ENCODE measurements at places on chromosomes 2 and 18.

DNA sequence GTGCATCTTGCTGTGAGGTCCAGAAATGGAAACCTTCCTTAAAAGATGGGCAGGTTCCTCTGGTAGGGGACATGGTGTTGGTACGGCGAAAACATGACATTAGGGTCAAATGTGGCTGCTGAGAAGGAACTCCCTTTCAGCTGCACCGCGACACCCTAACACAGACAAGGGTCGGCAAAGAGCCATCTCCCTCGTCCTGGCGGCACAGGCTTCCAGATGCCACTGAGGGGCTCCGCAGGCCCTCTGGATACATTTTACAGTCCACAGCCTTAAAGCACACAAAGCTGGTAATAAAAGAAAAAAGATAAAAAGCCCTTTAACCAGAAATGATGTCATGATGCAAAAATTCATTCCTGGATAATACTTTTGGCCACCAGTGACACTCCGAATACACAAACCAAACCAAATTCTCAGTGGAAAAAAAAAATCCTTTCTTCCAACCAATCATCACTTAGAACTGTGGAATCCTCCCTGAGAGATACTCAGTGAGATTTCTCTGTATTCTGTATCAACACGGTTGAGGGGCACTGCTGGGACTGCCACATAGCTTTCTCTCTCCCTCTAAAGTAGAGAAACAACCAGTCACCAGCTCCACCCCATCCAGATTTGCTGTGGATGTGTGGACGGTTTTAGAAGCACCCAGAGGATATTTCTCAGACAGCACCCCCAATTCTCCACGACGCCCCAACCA is 174.8 kb downstream of the HDAC4 start:
- DNase-seq = peak; percentile 91

GRCh38 chr18:24656050-24656449 is 195.6 kb downstream of the HRH4 start:
- no peak for DNase-seq

DNA sequence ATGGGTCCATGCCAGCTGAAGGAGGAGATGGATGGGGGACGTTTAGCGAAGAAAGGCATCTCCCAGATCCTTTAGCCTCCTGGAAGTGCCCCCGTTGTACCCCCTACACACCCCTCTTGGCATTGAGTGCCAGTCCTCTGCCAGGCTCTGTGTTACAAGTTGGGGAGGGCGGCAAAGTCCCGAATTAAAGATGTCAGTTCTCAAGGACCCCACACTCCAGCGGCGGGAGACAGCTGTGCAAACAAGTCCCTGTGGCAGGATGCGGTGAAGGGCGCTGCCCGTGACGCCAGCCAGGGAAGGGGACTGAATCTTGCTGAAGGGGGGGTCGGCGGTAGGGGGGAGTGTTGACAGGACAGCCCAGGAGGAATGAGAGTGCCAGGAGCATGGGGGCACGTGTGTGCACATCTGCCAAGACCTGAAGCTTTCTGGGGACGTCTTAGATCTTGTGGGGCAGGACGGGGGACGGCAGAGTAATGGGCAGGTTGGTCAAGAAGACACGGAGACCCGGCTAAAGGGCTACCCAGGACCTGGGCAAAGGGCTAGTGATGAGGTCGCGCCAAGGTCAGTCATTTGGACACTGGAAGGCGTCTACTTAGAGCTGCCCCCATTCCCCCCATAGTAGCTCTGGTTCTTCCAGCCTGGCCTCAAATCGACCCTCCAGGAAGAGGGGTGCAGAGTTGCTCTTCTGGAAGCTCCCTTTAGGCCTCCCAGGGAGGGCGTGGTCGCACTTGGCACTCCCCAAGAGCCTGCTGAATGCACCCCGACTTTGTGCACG is 2.8 kb upstream of the CTDSP1 start:
- peak; percentile 56 for DNase-seq

GRCh38 chr2:24515335-24515734 is 24.3 kb downstream of the NCOA1 start:
- DNase-seq = no peak

DNA sequence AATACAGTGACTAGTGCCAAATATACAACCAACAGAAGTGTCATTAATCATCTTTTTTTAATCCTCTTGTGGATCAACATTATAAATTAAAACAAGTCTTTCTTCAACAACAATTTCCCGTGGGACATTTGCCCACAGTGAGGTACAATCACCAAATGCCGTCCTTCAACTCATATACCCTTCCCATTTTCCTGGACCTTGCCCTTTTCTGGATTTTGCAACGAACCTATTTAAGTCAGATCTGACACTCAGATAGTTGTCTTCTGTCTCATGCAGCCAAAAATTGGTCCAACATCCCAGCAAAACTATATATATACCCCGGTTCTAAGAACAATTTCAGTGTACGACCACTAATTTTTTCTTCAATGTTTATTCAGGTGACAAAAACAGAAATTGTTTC is 324.0 kb downstream of the DSEL start:
- DNase-seq = no peak

DNA sequence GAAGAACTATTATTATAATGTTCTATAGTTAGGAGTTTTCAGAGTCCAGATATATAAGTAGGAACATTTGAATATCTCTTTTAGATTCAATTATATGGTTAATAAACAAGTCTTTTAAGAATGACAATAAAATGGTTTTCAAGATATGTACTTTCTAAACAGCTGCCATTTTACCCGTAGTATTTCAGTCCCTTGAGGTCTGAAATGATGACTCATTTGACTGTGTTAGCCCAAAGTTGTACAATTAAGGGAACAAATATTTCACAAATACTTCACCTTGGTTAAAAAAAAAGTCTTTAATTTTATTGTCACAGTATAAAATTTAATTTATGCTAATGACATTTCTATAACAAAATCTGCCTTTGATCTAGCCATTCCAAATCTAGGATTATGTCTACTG is 91.6 kb upstream of the TANK start:
- DNase-seq = peak; percentile 29

GRCh38 chr2:198698230-198698629 is 759.5 kb downstream of the SATB2 start:
- DNase-seq = no peak

GRCh38 chr2:14633461-14634181 is 1.1 kb downstream of the LRATD1 start:
- no peak for DNase-seq

- DNase-seq = no peak
Observed at GRCh38 chr2:239532859-239533258, 132.0 kb upstream of the HDAC4 start.

- no peak for DNase-seq
Observed at GRCh38 chr2:223196331-223196730, 144.3 kb downstream of the KCNE4 start.

DNA sequence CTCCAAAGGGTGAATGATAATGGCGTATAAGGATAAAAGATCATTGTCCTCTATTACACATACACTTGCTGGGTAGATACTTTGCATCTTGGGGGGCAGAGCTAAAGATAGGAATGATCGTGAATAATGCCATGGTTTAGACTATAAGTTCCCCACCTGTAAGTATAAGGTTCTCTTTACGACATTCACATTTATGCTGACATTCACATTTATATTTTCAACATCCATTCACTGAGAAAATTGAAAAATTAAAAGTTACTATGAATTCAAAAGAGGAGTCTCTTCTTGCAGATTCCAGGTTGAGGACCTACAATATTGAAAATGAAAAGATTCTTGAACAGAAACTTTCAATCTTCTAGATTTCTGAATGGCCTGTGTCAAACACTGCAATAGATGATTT is 2.1 kb upstream of the SPC25 start:
- DNase-seq = no peak

DNA sequence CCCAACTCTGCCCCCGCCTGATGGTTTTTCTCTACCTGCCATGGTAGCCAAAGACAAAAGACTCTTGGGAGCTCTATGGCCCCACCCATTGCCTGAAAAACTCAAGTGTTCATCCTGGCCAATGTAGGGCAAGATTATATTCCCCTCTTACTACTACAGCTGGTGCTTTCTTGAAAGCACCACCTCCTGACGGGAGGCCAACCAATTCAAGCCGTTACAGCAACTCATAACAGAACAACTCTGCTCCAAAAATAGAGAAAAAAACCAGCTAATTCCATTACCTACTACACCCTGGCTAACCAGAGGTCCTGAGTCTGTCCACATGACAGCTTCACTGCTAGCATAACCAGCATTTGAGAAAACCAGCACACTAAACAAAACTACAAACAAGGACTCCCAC is 127.5 kb upstream of the GAREM1 start:
- DNase-seq = no peak

DNA sequence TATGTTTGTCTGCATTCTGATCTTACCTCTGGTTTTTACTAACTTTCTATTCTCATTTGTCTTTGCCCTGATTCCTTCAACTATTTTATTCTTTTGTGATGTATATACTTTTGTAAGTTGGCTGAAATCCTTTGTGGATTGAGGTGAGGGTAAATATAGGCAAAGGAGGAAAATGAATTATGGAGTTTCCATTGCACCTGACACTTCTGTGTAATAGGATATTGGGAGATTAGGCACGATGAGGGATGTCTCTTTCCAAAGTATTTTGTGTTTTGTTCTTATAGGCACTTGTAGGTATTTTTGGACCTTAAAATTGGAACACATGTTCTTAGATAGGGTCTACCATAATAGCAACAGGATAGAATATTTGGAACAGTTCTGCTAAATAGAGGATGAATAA is 76.4 kb downstream of the HRH4 start:
- DNase-seq = no peak

GRCh38 chr2:27485496-27485895 is 4.0 kb downstream of the IFT172 start:
- no peak for DNase-seq

DNA sequence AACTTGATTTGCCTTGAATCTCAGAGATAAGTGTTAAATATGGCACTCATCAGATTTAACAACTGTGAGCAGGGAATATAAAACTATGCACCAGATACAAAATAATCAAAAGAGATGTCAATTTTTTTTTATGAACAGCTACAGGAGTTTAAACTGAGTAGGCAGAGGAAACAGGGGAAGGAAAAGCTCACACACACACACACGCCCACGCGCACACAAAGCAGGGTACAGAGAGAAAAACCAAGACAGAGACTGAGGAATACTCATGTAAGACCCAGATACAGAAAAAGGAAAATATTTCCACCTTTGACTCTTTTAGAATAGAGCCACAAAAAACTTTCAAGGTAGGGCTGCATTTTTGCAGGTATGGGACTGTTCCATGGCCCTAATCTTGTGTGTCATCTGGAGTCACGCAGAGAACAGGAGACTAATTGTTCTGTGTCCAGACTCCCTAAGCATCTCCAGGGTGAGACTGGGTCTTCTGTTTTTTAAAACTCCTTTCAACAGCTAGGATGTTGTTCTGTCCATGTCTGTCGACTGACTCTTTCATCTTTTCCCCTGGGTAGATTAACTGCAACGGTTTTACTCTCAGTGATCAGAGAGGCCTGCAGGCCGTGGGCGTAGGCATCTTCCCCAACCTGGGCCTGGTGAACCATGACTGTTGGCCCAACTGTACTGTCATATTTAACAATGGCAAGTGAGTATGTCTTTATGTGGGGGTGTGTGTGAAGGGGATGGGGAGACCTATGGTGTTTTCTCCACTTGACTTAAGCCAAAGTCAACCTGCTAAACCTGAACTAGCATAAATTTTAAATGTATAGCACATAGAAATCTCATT is 23.0 kb downstream of the SMYD1 start:
- no peak for DNase-seq

DNA sequence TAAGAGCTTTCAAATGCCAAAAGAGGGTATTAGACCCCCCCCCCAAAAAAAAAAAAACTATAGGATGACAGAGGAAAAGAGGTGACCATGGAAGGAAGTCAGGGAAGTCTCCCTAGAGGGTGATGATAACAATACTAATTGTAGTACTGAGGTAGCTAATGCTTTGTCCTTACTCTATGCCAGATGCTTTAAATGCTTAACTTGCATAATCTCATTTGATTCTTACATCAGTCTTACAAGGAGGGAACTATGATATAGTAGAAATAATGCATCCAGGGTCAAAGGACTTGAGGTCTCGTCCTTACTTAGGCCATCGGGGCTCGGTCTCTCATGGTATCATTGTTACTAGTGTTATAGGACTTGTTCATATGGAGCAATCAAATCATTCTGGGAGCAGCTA is 9.1 kb downstream of the IDH1 start:
- no peak for DNase-seq

DNA sequence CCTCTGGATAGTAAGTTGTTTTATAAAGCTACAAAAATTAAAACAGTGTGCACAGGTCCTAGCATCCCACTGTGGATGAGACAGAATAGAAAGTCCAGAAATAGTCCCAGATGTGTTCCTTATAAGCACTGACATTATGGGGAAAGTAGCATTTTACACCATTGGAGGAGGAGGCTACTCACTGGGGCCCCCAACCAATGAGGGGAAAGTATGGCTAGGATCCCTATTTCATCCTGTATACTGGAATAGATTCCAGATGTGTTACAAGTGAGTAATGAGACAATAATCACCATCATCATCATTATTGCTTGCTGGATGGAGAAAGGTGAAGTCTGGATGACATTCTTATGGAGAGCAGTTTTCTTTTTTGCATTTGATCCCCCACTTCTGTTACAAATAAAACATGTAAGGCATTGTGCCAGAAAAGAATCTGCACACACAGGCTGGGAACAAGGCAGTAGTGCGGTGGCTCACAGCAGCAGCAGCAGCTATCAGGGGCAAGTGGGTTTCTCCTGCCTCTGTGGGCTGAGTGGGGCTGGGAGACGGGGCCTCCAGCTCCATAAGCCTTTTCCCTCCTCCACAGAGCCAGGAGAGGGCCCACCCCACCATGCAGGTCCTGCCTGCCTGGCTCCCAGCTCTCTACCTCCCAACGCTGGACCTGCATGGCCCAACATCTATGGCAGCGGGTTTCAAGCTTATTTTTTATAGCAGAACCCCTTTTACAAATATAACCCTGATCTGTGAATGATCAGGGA is 5.0 kb downstream of the ARID5A start:
- peak; percentile 89 for DNase-seq

DNA sequence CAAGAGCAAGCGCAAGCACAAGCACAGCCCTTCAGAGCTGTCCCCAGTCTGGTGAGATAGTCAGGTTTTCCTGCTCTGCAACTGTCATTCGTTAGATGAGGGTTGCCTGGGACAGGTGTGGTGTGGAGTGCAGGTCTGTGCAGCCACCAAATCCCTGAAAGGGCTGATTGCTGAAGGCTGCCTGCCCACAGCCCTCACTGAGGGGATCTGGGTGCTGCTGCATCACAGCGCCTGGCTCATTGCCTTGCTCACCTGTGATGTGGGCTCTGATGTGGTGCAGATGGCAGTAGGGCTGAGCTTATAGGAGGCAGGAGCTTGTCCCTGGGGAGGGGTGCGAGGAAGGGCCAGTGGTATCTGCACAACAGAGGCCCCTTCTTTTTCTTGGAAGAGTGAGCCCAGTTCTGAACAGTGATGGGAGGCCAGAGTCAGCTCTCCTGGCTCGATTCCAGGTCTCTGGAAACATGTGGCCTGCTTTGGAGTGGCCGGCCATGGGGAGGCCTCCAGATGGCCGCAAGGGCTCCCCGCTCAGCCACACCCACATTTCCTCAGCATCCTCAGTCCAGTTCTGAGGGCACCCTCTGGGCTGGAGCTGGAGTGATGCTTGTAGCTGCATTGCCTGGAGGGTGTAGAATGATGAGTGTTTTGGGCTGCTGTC is 11.4 kb downstream of the UBE2F start:
- DNase-seq = no peak

All from fibroblast of upper back skin (primary cell).